Neural progenitor cell (in vitro differentiated cells): ENCODE measurements at places on chromosomes 1 and 21. TPM values are rescaled to one million over a fixed set of nuclear protein-coding genes. Genes with fewer than 3 reads are reported as not detected.

Gene SERINC2
- total RNA-seq, result 9.6 and 30.1 TPM in 2 replicates

- no peaks in the 10 kb centered on the region for H3K36me3 ChIP-seq
- no peak for DNase-seq
- peaks cover 53% of the 10 kb centered on the region for H3K4me1 ChIP-seq
- H3K4me3 ChIP-seq, result no peak overlapping the region
- no peaks in the 10 kb centered on the region for H3K27me3 ChIP-seq
Measured at GRCh38 chr1:203511513-203511912, 17.6 kb downstream of the OPTC start.

GRCh38 chr21:18743531-18743930 is 339.9 kb upstream of the TMPRSS15 start:
- H3K36me3 ChIP-seq, result no peaks in the 10 kb centered on the region
- H3K4me3 ChIP-seq, result no peak overlapping the region
- H3K27ac ChIP-seq, result no peak overlapping the region
- no peak for DNase-seq
- no peaks in the 10 kb centered on the region for H3K27me3 ChIP-seq

GRCh38 chr1:4147509-4147908 is 247.4 kb upstream of the C1orf174 start:
- no peak overlapping the region for H3K4me3 ChIP-seq
- peaks cover 9% of the 10 kb centered on the region for H3K4me1 ChIP-seq
- no peaks in the 10 kb centered on the region for H3K36me3 ChIP-seq
- H3K27ac ChIP-seq, result no peak overlapping the region
- no peaks in the 10 kb centered on the region for H3K27me3 ChIP-seq
- DNase-seq, result no peak

Gene CCDC30
- 2.0 and 2.8 TPM in 2 replicates for total RNA-seq

Gene GLMN
- total RNA-seq, result 33.2 and 44.4 TPM in 2 replicates

Gene KRTAP13-2
- total RNA-seq, result not detected in 2 replicates

- H3K27ac ChIP-seq, result no peak overlapping the region
- H3K27me3 ChIP-seq, result no peaks in the 10 kb centered on the region
- DNase-seq, result no peak
- no peak overlapping the region for H3K4me3 ChIP-seq
- peaks cover 8% of the 10 kb centered on the region for H3K4me1 ChIP-seq
- H3K36me3 ChIP-seq, result no peaks in the 10 kb centered on the region
Measured at GRCh38 chr1:208531003-208531750, 287.0 kb upstream of the PLXNA2 start.

DNA sequence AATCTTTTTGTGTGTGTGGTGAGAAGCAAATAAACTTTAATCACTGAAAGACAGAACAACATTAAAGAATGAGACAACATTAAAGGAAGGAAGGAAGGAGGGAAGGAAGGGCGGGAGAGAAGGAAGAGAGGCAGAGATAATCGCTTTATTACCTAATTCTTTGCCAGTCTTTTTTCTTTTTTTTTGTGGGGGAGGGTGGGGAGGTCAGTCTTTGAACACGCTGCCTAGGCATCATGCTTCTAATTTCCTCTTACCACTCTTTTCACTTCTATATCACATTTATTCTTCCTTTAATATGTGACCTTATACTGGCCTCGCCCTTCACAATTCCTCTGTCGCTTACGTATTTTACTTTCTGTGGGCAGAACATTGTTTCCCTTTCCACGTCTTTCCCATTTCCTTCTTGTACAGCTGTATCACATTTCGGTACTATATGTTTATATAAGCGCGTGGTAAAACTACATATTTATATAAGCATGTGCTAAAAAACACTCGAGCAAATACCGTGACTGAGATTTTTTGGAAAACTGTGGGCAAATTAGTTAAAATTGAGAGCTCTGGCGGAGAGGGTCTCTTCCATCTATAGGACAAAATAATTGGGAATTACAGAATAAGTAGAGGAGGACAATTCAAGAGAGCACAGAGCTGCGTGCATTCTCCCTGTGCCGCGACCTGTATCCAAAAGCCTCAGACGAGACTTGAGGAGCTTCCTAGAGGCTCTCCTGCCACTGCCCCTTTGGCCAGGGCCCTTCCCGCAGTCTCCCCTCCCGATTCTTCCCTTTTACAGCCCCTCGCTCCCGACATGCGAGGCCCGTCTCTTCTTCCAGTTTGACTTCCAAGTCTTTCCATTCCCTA is 823 bp upstream of the PRKAA2 start:
- peaks cover 19% of the 10 kb centered on the region for H3K4me1 ChIP-seq
- DNase-seq, result peak; percentile 66
- peaks cover 24% of the 10 kb centered on the region for H3K27me3 ChIP-seq
- H3K36me3 ChIP-seq, result no peaks in the 10 kb centered on the region

DNA sequence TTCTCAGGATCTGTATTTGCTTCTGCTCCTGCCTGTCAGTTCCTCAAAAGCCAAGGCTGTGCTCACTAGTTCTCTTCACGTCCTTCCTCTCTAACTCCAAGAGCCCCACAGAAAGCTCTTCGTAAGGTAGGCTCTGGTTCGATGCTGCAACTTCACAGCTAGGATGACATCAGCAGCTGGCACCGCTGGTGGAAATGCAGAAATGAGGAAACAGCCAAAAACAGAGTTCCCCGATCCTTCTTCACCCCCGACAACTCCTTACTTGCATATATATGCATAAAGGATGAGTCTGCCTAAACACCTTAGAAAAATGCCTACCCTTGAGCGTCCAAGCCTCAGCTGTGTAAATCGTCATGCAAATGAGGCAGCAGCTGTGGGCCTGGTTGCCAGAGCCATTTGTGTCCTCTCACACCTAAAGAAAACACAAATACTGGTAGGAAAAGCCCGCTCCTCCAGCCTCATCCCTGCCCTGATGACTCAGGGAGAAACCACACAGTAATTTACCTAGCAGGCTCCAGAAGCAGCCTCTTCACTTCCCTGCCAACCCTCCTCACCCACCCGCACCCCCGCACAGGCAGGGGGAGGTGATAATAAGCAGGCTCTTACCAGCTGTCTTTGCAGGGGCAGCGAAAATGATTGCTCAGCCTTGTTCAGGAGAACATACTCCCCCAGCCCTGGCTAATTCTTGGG is 28.2 kb downstream of the BATF3 start:
- no peaks in the 10 kb centered on the region for H3K36me3 ChIP-seq
- H3K27me3 ChIP-seq, result peaks cover 8% of the 10 kb centered on the region
- no peak for DNase-seq
- no peak overlapping the region for H3K4me3 ChIP-seq
- no peak overlapping the region for H3K27ac ChIP-seq
- H3K4me1 ChIP-seq, result no peaks in the 10 kb centered on the region

Gene LCK
- 0.32 and 0.77 TPM in 2 replicates for total RNA-seq

Gene CELA2A
- total RNA-seq, result not detected in 2 replicates

Gene CHAF1B
- 19.4 and 26.1 TPM in 2 replicates for total RNA-seq

GRCh38 chr1:178126741-178127185 is 32.9 kb downstream of the RASAL2 start:
- H3K27ac ChIP-seq, result no peak overlapping the region
- no peaks in the 10 kb centered on the region for H3K36me3 ChIP-seq
- H3K4me1 ChIP-seq, result peaks cover 7% of the 10 kb centered on the region
- DNase-seq, result no peak

DNA sequence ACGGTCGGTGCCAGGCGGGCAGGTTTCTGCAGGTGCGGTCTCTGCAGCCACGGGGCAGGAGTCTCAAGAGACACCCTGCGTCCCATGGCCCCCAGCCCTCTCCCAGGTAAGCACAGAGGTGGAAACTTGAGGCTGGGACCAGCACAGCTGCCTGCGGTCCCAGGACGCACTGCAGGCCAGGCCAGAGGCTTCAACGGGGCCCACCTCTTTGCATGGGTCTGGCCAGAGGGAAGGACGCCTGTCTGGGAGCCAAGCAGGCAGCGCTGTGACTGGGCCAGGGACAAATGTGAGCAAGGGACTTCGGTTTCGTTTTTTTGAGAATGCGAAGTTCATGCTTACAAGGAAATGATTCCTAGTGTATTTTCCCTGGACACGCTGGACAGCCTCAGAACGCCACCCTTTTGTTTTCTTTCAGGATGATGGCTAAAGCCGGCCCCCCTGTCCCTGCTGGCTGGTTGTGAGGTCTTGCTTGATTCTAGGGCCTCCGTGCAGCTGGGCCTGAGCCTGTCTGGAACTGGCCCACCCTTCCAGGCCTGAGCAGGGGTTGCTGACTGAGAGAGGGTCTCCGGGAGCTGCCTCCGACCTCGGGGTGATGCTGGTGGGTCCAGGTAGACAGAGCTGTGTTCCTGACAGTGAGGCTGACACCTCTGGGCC is 38.3 kb downstream of the MORN1 start:
- H3K27ac ChIP-seq, result peak overlapping the region; percentile 67
- H3K27me3 ChIP-seq, result no peaks in the 10 kb centered on the region
- H3K4me1 ChIP-seq, result peaks cover 36% of the 10 kb centered on the region
- no peak overlapping the region for H3K4me3 ChIP-seq
- no peak for DNase-seq

DNA sequence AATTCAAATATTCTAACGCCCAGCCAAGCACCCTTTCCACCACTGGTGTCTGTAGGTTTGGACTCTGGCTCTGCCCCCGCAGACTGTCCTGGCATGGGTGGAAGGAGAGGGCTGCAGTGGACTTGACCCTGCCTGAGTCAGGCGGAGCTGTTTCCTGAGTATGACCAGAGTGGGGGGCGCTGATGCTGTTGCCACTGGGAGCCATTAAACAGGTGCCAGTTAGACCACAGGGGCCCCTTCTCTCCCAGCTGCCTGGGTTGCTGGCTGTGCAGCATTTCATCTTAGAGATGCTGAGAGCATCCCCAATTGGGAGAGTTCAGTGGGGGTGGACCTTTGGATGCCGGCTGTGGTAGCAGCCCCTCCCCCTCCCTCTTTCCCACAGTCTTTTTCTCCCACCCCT is 539.5 kb downstream of the MATN1 start:
- no peak overlapping the region for H3K4me3 ChIP-seq
- H3K4me1 ChIP-seq, result no peaks in the 10 kb centered on the region

GRCh38 chr1:226588484-226588883 is 39.9 kb downstream of the STUM start:
- peaks cover 6% of the 10 kb centered on the region for H3K4me1 ChIP-seq
- no peak overlapping the region for H3K4me3 ChIP-seq
- DNase-seq, result no peak
- H3K36me3 ChIP-seq, result no peaks in the 10 kb centered on the region
- no peaks in the 10 kb centered on the region for H3K27me3 ChIP-seq

- H3K27me3 ChIP-seq, result no peaks in the 10 kb centered on the region
- H3K4me3 ChIP-seq, result no peak overlapping the region
- DNase-seq, result no peak
- no peaks in the 10 kb centered on the region for H3K36me3 ChIP-seq
- H3K4me1 ChIP-seq, result peaks cover 15% of the 10 kb centered on the region
Measured at GRCh38 chr1:168096296-168097165, 40.2 kb downstream of the GPR161 start.

GRCh38 chr1:38418195-38419030 is 371.8 kb upstream of the POU3F1 start:
- peaks cover 48% of the 10 kb centered on the region for H3K4me1 ChIP-seq
- peak overlapping the region; percentile 3 for H3K4me3 ChIP-seq
- DNase-seq, result peak; percentile 87

GRCh38 chr1:160741092-160741501 is 2.0 kb downstream of the SLAMF7 start:
- no peak overlapping the region for H3K27ac ChIP-seq
- no peak for DNase-seq
- H3K27me3 ChIP-seq, result no peaks in the 10 kb centered on the region
- H3K36me3 ChIP-seq, result no peaks in the 10 kb centered on the region
- H3K4me1 ChIP-seq, result no peaks in the 10 kb centered on the region

DNA sequence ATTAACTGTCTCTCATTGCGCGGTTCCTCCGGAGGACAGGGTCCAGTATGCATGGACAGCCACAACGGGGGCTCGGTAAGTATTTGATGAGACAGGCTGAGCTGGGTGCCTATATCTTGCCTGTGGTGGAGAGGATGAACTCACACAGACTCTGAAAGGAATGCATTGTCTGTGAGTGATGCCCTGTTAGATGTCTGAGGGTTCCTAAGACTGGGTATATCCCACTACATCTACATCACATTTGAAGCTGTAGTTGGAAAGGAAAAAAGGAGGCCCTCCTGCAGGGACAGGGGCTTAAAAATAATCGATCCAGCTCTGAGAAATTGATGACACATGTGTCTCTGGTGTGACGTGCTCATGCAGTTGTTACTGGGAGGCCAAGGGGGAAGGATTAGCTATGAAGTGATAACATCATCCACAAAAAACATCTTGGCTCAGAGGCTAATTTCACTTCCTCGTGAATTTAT is 1.9 kb downstream of the ADARB1 start:
- peak; percentile 30 for DNase-seq
- H3K36me3 ChIP-seq, result no peaks in the 10 kb centered on the region
- H3K27ac ChIP-seq, result no peak overlapping the region
